NCI-H1105 treated with DMSO at 0.1 percent for 48 hours (cell line): ENCODE measurements at places on chromosomes 5 and 9.

- DNase-seq, result no peak
These were observed 151.3 kb downstream of the GAS1 start for GRCh38 chr9:86795823-86796553.

- DNase-seq, result peak; percentile 12
These were observed 50.1 kb upstream of the SMAD5 start for GRCh38 chr5:136082390-136083193.

DNA sequence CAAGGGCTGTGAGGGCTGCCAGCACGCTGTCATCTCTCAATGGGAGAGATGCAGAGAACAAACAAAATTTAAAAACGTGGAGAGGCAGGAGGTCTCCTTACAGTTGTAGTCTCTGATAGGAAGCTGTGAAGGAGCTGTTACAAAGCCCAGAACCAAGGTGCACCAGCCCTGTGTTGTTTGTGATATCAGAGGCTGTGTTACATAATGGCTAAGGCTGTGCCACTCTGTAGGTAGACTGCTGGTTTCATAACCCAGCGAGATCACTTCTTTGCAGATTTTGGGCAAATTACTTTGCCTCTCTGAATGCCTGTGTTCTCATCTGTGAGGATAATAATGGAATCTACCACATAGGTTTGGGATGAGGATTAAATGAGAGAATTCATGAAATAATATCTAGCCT lies 1480.7 kb upstream of the WWC1 start:
- DNase-seq, result no peak

GRCh38 chr5:119136666-119137318 lies 65.9 kb downstream of the DMXL1 start:
- no peak for DNase-seq

GRCh38 chr9:106976772-106977171 lies 113.8 kb downstream of the ZNF462 start:
- DNase-seq, result no peak

DNA sequence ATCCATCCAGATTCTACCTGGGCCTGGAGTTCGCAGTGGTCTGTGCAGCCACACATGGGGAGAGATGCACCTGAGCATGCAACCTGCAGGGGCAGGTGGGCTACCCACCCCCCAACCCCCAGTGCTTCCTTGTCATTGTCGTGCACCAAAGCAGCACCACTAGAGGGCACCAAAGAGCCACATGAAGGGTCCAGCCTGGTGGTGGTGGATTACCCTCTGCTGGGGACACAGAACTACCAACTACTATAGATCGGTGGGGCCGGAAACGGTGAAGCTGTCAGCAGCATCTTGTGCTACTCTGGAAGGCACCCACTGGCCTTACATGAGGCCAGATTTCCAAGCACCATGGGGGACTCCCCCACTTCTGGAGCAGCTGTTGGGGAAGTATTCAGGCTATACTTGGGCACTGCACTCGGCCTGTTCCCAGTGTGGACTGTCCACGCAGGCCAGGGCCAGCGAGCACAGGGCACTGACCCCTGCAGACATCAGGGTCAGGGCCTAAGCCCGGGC lies 60.2 kb upstream of the TBC1D2 start:
- peak; percentile 62 for DNase-seq

DNA sequence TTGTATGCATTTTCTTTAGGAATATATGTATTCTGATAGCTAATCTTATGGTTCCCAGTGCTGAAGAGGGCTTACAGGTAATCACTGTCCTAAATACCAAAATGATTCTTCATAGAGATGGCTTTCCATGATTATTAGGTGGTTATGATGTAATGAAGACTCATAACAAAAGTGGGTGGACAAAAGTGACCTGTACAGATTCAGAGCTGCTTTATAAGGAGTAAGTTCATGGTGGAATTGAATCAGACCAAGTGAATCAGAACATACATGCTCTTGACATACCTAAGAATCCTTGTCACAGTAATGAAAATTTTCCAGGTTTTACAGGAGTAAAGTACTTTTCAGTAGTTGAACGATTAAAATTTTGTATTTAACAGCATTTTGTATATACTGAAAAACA lies 105.6 kb downstream of the NIPBL start:
- DNase-seq, result no peak
